ENCODE measurements at places on chromosomes 2 and 18.

GRCh38 chr2:212957624-212958023 lies 193.8 kb downstream of the IKZF2 start:
- DNase-seq = no peak

DNA sequence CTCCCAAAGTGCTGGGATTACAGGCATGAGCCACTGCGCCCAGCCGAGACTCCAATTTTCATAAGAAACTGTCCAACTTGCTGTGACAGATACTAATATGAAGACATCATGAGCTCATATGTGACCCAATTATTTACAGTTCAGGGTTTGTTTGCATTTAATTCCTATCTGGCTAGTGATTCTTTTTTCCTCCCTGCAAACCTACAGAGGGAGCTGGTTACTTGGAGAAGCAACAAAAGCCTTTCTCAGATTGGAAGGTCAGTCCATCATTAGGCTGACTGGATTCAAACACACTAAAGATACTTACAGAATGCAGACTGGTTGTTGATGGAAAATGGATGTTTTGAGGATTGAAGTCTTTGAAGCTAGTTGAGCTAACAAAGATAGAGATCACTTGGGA lies 176.4 kb downstream of the ANKRD44 start:
- no peak for DNase-seq

GRCh38 chr18:58863539-58864145 lies 1.0 kb upstream of the ZNF532 start:
- no peak for DNase-seq

DNA sequence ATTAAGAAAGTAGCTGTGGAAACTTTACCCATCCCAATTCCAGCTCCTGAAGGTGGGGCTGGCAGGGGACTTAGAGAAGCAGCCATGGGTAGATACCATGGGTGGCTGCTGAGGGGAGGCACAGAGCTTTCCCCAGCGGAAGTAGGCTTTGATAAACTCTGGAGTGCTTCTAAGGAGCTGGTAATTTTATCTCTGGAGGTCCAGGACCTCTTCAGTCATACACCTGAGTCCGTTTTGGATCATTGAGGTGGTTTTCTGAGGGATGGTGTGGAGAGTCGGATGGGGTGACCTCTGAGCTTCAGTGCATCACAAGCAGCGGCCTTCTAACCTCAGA lies 36.7 kb upstream of the BMP10 start:
- no peak for DNase-seq

GRCh38 chr2:24375349-24376087 lies 15.2 kb upstream of the ITSN2 start:
- no peak for DNase-seq

GRCh38 chr2:187091664-187092063 lies 242.7 kb upstream of the ZSWIM2 start:
- DNase-seq = no peak
